Activated naive CD4-positive, alpha-beta T cell treated with Interleukin-2 at 50 U/mL for 16 hours (primary cell): ENCODE measurements at places on chromosomes 7 and 10.

DNA sequence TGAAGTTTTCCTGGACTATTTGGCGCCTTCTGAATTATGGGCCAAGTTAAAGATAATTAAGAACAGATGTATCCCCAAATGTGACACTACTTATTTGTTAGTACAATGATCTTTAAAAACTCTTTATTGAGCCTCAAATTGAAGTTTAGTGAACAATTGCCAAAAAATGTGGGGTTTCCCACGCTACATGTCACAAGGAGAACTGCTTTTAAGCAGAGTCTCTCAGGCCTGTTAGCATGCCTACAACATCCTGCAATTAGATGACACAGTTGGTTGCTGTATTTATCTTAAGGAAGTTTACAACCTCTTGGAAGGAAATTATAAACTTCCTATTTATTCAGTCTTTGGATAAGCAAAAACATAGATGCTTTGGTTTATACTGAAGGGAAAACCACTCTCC lies 733.0 kb downstream of the TNS3 start:
- no peak for DNase-seq

- no peak for DNase-seq
These were observed 319.6 kb upstream of the ZMIZ1 start for GRCh38 chr10:78749200-78749599.

DNA sequence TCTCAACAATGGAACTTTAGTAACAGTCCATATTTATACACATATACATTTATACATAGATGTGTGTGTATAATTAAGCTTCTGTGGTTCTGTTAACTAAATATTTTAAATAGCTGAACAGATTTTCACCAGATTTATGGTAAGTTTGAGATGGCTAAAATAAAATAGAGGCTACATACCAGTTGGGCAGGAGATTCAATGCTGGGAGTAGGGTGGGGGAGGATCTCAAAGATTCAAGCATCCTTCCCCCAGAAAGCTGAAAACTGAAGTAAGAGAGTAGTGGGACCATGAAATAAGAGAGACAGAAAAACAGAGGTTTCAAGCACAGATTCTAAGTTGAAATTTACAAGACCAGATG lies 14.0 kb downstream of the LRRC17 start:
- no peak for DNase-seq

DNA sequence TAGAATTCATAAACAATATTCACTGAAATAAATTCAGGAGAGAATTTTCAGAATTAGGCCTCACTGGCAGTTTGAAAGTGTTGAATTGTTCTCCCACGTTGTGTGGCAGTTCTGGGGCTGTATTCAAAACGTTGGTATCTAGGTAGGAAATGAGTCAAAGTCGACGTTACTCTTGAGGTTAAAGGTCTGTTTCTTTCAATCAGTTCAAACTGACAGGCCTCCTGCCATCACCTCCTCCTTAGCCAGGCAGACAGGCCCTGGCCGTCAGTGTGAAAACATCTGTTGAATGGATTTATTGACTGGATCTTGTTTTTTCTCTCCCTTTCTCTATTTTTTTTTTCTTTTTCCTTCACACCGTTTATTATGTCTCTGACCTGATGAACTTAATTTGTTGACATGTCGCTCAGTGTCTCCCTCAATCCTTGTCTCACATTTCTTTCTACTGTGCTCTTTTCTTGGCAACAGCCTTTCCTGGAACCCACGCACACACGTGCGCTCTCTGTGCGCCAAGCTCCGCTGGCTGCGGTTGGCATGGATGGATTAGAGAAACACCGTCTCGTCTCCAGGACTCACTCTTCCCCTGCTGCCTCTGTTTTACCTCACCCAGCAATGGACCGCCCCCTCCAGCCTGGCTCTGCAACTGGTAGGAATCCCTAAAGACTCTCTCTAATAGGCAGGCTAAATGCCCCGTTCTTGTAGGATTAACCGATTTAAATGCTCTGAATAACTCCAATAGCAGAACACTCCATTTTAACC lies 231.7 kb downstream of the HDAC9 start:
- no peak for DNase-seq

GRCh38 chr10:126806498-126806897 lies 98.7 kb upstream of the DOCK1 start:
- DNase-seq: no peak

DNA sequence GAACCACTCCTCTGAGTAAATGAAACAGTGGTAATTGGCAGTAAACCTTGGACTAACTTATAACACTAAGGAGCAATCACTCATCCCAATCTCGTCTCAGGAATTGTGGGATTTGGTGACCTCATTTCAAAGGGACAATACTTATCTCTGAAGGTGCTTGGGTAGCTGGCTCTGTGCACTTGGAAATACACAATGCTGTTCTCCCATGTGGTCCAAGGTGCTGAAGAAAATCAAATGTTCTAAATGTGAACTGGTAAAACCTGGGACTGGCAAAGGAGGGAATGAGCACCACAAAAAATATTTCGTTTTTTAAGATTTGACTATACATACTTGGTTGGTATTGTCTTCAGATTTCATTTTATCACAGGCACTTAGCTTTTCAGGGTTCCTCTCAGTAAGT lies 1193.0 kb downstream of the SORCS1 start:
- DNase-seq: no peak

DNA sequence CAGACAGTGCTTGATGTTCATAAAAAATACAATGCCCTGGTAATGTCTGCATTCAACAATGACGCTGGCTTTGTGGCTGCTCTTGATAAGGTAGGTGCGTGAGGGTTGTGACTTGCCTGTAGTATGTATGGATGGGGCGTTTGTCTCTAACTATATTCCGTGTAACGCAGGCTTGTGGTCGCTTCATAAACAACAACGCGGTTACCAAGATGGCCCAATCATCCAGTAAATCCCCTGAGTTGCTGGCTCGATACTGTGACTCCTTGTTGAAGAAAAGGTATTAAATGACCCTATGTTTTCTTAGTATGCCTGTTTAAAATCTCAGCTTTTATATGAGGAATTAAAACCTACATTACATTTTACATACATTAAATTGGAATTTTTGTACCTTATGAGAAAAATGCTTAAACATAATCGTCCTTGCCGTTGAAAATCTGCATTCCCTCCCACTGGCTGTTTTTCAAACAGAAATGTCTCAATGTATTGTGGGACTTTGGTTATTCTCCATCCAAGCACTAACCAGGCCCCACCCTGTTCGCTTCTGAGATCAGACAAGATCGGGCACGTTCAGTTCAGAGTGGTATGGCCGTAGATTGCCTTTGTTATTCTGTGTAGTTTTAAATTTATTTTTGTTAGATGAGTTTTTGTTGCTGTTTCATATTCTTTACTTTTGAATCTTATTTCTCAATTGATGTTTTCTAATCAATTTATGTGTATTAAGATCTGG lies 85.3 kb downstream of the CUL1 start:
- no peak for DNase-seq

DNA sequence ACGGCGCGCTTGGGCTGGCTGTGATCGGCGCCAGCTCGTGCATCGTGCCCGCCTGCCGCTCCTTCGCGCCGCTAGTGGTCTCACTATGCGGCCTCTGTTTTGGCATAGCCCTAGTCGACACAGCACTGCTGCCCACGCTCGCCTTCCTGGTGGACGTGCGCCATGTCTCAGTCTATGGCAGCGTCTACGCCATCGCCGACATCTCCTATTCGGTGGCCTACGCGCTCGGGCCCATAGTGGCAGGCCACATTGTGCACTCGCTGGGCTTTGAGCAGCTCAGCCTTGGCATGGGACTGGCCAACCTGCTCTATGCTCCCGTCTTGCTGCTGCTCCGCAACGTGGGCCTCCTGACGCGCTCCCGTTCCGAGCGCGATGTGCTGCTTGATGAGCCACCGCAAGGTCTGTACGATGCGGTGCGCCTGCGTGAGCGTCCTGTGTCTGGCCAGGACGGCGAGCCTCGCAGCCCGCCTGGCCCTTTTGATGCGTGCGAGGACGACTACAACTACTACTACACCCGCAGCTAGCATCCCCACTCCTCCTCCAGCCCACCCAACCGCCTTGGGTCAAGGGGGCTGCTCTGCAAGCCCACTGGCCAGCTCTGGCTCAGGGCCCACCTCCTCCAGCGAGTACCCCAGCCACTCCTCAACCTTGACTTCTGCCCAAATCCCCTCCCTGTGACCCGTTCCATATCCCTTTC lies 1.9 kb downstream of the SLC18A3 start:
- DNase-seq: no peak

- no peak for DNase-seq
These were observed 103.1 kb downstream of the PRKCQ start for GRCh38 chr10:6476989-6477388.

GRCh38 chr7:137990251-137990941 lies 11.5 kb downstream of the CREB3L2 start:
- DNase-seq: no peak

GRCh38 chr7:5766321-5766761 lies 15.1 kb downstream of the RNF216 start:
- DNase-seq: no peak

- no peak for DNase-seq
These were observed 3.3 kb upstream of the CNNM2 start for GRCh38 chr10:102914781-102915180.

GRCh38 chr7:71184136-71184535 lies 52.2 kb downstream of the GALNT17 start:
- DNase-seq: no peak

- no peak for DNase-seq
These were observed 21.4 kb downstream of the UBN2 start for GRCh38 chr7:139252451-139252850.

- no peak for DNase-seq
These were observed 78.0 kb downstream of the TAF3 start for GRCh38 chr10:7896297-7896696.

DNA sequence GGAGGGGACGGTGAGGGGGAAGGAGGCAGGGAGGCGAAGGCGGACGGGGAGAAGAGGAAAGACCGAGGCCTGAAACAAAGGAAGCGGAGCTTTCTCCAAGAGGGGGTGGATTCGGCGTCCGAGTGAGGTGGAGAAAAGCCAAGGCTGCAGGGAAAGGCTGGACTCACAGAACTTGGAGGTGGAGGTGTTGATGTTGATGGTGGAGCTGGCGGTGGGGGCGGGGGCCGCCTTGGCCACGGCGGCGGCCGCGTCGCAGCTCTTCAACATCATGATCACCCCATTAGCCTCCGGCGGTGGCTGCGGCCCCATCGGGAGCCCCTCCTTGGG lies 578 bp downstream of the CACUL1 start:
- peak; percentile 44 for DNase-seq
